ENCODE measurements at places on chromosomes 12 and 14. TPM values are rescaled to one million over a fixed set of nuclear protein-coding genes. Genes with fewer than 3 reads are reported as not detected.

- peaks cover 7% of the 10 kb centered on the region for H3K4me1 ChIP-seq
- peaks cover 9% of the 10 kb centered on the region for H3K36me3 ChIP-seq
- no peaks in the 10 kb centered on the region for H3K27me3 ChIP-seq
Observed at GRCh38 chr12:14937689-14938088, 648 bp downstream of the ERP27 start.

GRCh38 chr14:63051992-63052391 lies 6.7 kb upstream of the KCNH5 start:
- no peak overlapping the region for H3K4me3 ChIP-seq
- no peaks in the 10 kb centered on the region for H3K4me1 ChIP-seq
- DNase-seq = no peak
- H3K36me3 ChIP-seq = no peaks in the 10 kb centered on the region
- no peak overlapping the region for H3K27ac ChIP-seq

DNA sequence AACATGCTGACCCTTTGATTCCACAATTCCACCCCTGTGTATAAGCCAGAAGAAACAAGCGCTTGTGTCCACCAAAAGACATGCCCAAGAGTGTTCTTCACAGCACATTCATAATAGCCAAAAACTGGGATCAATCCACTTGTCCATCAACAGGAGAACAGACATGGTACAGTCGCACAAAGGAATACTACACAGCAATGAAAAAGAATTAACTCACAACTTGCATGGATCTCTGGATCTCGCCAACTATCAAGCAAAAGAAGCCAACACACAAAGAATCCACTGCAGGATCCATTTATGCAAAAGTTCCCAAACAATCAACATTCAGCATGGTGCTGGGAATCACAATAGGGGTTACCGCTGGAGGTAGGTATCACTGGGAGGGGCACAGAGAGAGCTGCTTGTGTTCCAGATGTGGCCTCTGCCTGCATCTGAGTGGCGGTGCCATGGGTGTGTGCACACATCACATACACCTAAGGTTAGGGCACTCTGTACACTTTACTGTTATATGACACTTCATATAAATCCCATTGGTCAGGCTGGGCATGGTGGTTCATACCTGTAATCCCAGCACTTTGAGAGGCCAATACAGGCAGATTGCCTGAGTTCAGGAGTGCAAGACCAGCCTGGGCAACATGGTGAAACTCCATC lies 30.9 kb downstream of the CLMN start:
- H3K4me3 ChIP-seq = no peak overlapping the region
- DNase-seq = no peak
- H3K4me1 ChIP-seq = peaks cover 9% of the 10 kb centered on the region
- H3K27ac ChIP-seq = no peak overlapping the region
- H3K36me3 ChIP-seq = no peaks in the 10 kb centered on the region

GRCh38 chr14:44812672-44813071 lies 149.1 kb downstream of the KLHL28 start:
- no peak overlapping the region for H3K27ac ChIP-seq
- H3K4me3 ChIP-seq = no peak overlapping the region
- no peak for DNase-seq
- no peaks in the 10 kb centered on the region for H3K27me3 ChIP-seq
- no peaks in the 10 kb centered on the region for H3K36me3 ChIP-seq

DNA sequence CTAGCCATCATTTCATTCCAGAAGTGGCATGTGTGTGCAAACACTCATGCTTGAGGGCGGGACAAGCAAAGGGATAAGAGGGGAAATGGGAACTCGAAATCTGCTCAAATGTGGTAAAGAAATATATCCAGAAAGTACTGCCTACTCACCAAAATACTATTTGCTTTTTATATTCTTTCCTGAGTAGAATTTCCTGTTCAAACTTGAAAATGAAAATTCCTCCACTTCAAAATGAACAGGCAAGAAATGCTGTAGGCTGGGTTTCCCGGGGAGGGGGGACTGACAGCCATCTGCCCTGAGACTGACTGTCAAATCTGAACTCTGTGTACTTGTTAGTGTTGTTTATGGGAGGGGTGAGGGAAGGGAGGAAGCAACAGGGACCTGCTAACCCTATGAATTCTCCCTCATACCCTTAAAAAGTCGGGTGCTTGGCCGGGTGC lies 34.6 kb downstream of the NTF3 start:
- H3K36me3 ChIP-seq = no peaks in the 10 kb centered on the region
- H3K4me1 ChIP-seq = peaks cover 10% of the 10 kb centered on the region
- peak overlapping the region; percentile 62 for H3K27ac ChIP-seq
- no peak overlapping the region for H3K4me3 ChIP-seq
- no peaks in the 10 kb centered on the region for H3K27me3 ChIP-seq

- no peak overlapping the region for H3K27ac ChIP-seq
- no peak overlapping the region for H3K4me3 ChIP-seq
- no peaks in the 10 kb centered on the region for H3K36me3 ChIP-seq
- DNase-seq = no peak
- H3K27me3 ChIP-seq = no peaks in the 10 kb centered on the region
- H3K4me1 ChIP-seq = peaks cover 5% of the 10 kb centered on the region
Observed at GRCh38 chr14:99221445-99221844, 50.6 kb downstream of the BCL11B start.

Gene LRP1-AS
- not detected for total RNA-seq

Gene TTC5
- 10.2 TPM for total RNA-seq

Gene TPH2
- not detected for total RNA-seq

Gene PAPLN
- 10.0 TPM for total RNA-seq

Gene SYT1
- total RNA-seq = 1.3 TPM

Gene FOXN4
- total RNA-seq = not detected

Gene RD3L
- not detected for total RNA-seq

Gene TMTC1
- 76.3 TPM for total RNA-seq

Gene PNP
- total RNA-seq = 170 TPM

Gene GPR84
- total RNA-seq = 2.3 TPM
